ENCODE measurements at places on chromosomes 4 and X.

DNA sequence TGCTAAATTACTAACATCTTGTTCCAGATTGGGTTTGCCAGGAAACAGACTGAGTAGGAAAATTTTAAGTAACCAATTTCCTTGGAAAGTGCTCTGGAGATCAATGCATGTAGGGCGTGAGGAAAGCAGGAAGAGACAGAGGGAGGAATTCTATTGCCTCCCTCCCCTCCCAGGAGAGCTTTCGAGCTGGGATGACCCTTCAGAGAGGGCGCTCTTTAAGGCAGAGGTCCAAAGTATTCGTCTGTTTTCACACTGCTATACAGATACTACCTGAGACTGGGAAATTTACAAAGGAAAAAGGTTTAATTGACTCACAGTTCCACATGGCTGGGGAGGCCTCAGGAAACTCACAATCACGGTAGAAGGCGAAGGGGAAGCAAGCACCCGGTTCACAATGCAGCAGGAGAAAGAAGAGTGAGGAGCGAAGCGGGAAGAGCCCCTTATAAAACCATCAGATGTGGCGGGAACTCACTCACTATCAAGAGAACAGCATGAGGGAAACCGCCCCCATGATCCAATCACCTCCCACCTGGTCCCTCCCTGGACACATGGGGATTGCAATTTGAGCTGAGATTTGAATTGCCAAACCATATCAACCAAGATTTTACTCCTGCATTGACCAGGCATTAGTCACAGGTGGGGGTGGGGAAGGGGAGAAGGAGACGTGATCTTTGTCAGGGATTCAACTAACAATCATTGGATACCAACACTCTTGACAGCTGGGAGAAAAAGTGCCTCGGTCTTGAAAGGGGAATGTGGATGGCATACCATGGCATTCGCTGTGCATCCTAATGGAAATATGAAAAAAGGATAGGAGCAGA, 63.8 kb downstream of the SLITRK2 start:
- DNase-seq: no peak

DNA sequence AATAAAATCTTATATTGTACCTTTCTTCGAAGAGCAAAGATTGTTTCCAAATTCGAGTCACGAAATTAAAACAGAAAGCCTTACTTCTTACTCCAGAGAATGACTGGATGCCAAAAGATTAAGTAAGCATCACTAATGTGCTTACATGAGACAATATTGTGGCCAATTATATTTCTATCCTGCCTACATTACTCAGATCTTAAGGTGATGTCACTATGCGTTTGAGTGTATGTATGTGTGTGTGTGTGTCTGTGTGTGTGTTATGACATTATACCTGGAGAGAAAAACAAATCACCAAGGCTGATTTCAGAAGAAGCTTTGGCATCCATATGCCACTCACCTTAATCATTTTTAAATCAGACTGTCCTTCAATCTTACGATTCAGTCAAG, 556.3 kb downstream of the PPARGC1A start:
- peak; percentile 2 for DNase-seq

GRCh38 chr4:132992686-132993085, 156.4 kb upstream of the PCDH10 start:
- no peak for DNase-seq

DNA sequence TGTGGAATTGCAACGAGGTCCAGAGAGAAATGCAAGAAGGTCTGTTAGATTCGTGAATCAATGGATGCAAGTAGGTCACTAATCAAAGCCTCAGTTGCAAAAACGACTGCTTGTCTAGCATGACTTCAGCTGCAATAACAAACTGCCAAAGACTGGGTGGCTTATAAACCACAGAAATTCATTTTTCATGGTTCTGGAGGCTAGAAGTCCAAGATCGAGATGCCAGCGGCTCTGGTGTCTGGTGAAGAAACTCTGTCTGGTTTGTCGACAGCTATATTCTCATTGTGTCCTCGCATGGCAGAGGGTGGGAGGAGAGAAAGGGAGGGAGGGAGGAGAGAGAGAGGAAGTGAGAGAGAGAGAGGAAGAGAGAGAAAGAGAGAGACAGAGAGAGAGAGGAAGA, 114.7 kb downstream of the MXRA5 start:
- no peak for DNase-seq

- no peak for DNase-seq
These were observed 86.6 kb downstream of the DNAAF6 start for GRCh38 chrX:107293056-107293455.

DNA sequence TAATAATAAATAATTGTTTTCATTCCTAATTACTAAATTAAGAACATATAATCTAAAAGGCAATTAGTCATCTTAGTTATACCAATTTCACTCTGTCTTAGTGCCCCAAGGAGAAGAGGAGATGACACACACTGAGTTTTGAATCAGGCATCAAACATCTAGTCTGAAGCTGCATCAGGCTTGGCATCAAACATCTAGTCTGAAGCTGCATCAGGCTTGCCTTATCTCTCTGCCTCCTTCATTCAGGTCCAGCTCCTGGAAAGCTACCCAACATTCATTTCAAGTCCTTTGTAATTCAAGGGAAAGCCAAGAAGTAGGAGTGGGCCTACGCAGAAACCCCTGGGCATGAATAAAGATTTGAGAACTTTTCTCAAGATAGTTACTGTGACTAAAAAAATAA, 62.2 kb downstream of the SH3RF1 start:
- no peak for DNase-seq

GRCh38 chr4:59597536-59598329, 1602.4 kb upstream of the ADGRL3 start:
- no peak for DNase-seq

DNA sequence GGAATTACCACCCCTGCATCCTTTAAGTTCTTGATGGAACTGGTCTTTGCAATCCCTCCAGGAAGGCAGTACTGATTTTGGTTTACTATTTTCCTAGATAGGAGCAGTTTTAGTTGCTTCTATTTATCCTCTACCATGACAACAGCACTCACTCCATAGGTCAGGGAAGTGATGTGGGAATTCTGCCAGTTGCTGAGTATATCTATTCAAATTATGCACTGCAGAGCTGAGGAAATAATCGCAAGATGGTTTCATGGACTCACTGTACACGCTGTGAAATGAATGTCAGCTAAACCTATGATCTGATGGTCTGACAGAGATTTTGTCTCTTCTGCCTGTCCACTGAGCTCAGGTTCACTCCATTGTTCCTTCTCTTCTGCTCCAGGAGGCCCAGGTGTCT, 135.8 kb downstream of the FAAH2 start:
- DNase-seq: no peak

- DNase-seq: no peak
These were observed 390.7 kb downstream of the MAPK10 start for GRCh38 chr4:85968945-85969819.

- DNase-seq: no peak
These were observed 37.0 kb upstream of the CD99L2 start for GRCh38 chrX:150935467-150935866.

- no peak for DNase-seq
These were observed 13.6 kb downstream of the HTRA3 start for GRCh38 chr4:8283161-8283560.

DNA sequence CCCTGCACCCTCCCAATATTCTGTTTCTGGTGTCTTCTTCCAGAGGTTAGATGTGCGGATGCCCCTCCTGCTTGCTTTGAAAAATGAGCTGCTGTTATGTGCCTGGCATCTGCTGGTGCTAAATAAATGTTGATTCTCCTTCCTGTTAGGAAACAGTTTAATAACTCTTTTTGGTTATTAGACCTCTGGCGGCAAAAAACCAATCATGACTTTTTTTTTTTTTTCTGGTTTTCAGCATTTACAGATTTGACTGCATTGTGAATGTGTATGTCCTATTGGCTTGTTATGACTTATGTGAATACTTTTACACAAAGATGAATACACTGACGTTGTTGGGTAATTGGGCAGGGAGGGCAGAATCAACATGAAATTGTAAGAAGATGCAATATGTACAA, 13.6 kb upstream of the TMEM156 start:
- DNase-seq: no peak

DNA sequence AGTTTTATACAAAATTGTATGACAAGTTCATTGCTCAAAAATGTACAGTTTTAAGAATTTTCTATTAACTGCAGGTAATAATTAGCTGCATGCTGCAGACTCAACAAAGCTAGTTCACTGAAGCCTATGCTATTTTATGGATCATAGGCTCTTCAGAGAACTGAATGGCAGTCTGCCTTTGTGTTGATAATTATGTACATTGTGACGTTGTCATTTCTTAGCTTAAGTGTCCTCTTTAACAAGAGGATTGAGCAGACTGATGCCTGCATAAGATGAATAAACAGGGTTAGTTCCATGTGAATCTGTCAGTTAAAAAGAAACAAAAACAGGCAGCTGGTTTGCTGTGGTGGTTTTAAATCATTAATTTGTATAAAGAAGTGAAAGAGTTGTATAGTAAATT, 131.0 kb downstream of the TET2 start:
- no peak for DNase-seq

DNA sequence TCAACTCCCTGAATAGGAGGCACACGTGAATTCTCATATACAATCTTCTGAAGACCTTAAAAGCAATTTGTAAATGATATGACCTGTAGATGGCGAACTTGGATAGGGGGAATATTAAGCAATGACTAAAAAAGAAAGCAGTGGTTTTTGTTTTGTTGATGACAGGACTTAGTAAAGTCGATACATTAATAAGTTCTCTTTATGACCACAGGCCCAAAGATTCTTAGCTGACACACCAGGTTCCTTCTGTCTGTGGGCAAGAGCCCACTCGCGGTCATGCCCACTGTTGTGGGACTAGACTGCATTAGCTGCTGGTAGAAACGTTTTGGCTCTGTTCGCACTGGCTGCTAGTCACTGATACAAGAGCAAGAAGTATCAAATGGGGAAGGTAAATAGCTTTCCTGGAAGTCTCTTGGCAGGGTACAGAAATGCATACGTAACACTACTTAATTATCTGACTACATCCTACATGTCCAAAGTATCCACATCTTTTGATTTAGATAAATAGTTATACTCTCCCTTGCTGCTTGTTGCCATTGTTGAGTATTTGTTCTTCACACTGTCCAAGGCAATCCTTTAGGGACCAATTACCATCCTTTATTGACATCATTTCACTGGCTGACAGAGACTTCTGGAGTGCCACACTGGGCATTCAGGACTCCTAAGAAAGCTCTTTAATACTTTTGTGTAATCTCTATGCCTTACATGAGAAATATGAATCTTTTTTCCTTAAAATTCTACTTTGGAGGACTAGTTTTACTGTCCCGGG, 31.0 kb downstream of the ALPK1 start:
- no peak for DNase-seq
